ENCODE measurements at places on chromosomes 16 and 17. TPM values are rescaled to one million over a fixed set of nuclear protein-coding genes. Genes with fewer than 3 reads are reported as not detected.

DNA sequence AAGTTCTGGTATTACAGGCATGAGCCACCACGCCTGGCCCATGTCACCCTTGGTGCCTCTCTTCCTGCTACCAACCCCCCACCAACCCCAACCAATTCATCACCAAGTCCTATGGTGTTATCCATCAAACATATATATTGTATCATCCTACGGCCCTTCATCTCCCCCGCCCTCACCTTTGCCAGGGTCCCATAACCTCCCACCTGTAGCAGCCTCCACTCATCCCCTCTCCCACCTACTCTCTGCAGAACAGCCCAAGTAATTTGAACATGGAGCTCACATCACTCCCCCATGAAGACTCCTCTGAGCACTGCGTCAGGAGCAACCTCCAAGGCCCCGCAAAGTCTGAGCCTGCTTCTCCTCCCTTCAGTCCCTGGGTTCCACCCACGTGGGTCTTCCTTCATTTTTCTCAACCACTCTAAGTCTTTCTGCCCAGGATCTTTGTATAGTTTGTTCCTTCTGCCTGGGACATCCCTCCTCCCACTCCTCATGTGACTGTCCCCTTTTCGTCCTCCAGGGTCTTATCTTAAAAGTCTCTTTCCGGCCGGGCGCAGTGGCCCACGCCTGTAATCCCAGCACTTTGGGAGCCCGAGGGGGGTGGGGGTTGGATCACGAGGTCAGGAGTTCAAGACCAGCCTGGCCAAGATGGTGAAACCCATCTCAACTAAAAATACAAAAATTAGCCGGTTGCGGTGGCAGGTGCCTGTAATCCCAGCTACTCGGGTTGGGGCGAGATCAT is 7.0 kb upstream of the HID1 start:
- no peaks in the 10 kb centered on the region for H3K4me1 ChIP-seq
- no peaks in the 10 kb centered on the region for H3K36me3 ChIP-seq
- no peak overlapping the region for H3K4me3 ChIP-seq
- no peaks in the 10 kb centered on the region for H3K27me3 ChIP-seq

DNA sequence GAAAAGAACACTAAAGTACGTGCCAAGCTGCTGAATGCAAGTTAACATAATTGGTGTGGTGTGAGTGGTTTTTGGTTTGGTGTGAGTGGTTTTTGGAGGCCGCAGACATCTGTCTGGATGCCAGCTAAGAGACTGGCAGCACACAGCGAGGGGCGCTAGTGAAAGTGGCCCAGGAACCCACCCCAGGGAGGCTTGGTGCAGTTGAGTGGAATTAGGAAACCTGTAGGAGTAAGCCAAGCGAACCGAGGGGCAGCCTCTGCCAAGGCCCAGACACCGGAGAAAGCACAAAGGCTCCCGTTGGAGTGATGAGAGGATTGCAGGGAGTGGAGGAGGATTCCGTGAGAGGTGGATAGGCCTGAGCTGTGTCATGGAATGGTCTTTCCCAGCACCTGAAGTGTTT is 24.6 kb upstream of the SLC5A11 start:
- no peak overlapping the region for H3K27ac ChIP-seq
- H3K27me3 ChIP-seq: no peaks in the 10 kb centered on the region
- no peak overlapping the region for H3K4me3 ChIP-seq
- no peaks in the 10 kb centered on the region for H3K4me1 ChIP-seq
- peaks cover 4% of the 10 kb centered on the region for H3K36me3 ChIP-seq

DNA sequence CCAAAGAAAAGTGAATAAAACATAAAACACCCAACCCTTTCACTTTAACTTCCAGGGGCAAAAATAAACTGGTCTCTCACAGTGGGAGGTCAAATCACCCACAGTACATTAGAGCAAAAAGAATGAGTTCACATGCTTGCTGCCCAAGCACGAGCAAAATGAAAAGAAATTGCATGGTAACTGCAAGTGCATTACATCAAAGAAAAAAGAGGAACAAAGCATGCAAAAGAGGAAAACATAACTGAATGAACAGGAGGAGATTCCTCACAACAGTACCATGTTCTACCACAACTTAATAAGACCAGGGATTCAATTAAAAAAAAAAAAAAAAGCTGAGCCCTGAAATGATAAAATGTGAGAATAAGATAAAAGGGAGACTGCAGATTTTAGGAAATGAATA is 12.3 kb downstream of the DNAH2 start:
- H3K36me3 ChIP-seq: no peaks in the 10 kb centered on the region
- no peak overlapping the region for H3K27ac ChIP-seq
- no peaks in the 10 kb centered on the region for H3K27me3 ChIP-seq
- no peak for DNase-seq

DNA sequence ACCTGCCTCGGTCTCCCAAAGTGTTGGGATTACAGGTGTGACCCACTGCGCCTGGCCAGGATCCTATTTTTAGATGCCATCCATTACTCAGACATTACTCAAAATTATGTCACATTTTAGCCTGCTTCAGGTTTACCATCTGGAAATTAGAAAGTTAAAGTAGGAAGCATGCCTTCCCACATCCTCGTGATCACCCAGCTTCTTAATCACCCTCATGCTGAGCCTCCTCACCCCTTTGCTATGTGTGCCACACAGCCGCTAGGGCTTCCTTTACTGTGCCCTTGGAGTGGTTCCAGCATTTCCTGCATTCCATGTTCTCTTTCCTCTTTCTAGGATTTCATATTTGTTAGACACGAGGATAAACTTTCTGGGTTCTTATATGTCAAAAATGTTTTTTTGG is 9.3 kb downstream of the ADORA2B start:
- H3K36me3 ChIP-seq: no peaks in the 10 kb centered on the region
- H3K4me1 ChIP-seq: no peaks in the 10 kb centered on the region
- no peak overlapping the region for H3K4me3 ChIP-seq
- no peaks in the 10 kb centered on the region for H3K27me3 ChIP-seq
- DNase-seq: no peak
- no peak overlapping the region for H3K27ac ChIP-seq

DNA sequence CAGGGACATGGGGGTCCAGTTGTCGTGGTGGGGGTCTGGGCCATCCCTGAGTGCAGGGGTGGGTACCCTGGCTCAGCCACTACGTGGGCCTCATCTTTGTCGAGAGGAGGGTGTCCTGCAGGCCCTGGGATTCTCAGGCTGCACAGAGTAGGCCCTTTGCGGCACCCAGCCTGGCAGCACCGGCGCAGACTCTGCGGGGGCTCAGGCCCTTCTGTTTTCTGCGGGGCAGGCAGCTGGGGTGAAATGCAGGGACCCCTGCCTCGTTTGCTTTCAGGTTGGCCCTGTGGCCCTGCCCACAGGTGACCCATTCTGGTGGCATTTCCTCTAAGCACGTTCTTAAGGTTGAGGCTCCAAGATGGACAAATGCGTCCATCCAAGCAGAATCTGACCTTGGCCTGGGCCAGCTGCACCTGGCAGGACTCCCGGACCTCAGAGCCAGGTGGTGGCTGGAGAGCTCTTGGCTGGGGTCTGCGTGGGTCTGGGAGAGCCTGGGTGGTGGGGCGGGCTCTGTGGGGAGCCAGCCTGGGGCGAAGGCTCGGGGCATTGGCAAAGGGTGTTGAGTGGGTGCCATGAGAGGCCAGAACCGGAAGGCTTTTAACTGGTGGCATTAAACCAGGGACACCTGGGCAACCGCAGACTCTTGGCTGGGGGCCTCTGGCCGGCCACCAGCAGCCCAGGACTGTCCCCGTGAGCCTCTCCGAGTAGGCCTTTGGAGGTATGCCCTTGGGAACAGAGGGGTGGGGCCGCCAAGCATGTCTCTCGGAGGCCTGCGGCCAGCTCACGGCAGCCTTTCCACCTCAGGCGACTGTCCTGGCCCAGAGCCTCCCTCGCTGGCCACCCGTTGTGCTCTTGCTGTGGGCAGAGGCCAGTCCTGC is 16.9 kb downstream of the PRSS27 start:
- H3K4me3 ChIP-seq: no peak overlapping the region
- H3K27me3 ChIP-seq: no peaks in the 10 kb centered on the region
- H3K27ac ChIP-seq: no peak overlapping the region

SCGB1C2 gene
- not detected for polyA plus RNA-seq

ZNF213 gene
- 2.3 TPM for polyA plus RNA-seq

MYLK3 gene
- 0.20 TPM for polyA plus RNA-seq

EFCAB5 gene
- not detected for polyA plus RNA-seq

KRTAP4-1 gene
- not detected for polyA plus RNA-seq

NGFR gene
- 1.4 TPM for polyA plus RNA-seq

All from aorta (tissue), 5 donors.